HS-27A (cell line): ENCODE measurements at places on chromosomes 4 and X.
A peak's percentile ranks its signal among the peaks of the same experiment; 100 is the strongest.

- DNase-seq = no peak
These were observed 49.2 kb downstream of the EDNRA start for GRCh38 chr4:147530134-147530533.

DNA sequence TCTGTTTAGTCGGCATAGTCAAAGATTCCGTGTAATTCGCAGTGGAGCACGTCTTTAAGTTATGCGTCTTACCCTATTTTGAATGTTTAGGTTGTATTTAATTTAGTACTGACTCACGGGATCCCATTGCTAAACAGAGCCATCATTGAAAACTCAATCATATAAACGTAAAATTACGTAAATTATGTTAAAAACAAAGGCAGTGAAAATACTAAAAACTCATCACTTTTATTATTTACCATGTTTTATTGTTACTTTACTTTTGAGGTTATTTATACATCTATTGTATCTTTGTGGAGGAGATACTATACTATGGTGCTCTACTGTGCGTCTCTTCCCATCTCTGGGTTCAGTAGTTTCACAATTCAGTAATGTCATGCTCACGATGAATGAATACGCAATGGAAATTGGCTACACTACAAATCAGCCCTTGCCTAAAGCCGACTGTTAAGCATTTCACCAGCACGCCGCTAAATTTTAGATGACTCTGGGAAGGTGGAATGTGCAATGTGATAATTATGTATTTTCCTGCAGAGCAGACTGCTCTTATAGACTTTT lies 944 bp downstream of the FUNDC2 start:
- DNase-seq = no peak

DNA sequence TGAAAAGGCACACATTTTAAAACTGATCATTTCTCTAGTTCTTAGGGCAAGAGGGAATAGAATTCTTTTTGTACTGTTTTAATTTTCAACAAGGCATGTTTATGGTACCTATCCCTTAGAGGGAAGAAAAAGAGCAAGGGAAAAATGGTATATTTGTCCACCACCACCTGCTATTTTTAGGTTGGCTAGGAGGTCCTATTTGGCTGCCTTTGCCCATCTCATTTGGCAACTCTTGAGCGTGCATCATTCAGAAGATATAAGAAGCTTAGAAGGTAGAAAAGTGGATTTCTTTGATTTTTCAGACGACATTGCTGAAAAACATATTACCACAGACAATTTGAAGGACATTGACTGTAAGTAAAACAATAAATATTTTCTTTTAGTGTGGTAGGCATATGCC lies 69.0 kb downstream of the DCK start:
- DNase-seq = no peak

DNA sequence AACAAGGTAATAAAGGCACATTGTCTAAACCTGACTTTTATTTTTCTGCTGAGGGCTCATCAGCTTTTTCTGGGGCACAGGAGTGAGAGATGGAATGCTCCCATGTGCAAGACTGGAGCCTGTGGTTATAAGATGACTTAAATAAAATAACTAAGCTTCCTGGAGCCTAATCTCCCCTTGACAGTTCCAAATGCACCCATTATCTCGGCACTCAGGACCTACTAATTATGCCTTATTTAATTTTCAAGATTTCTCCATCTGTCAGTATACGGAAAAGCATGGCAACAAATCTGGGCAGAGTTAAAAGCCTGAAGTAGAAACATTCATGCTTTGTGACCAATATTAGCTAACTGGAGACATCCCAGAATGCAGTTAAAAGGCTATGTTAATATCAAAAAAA lies 416.7 kb upstream of the TEX13C start:
- DNase-seq = no peak

DNA sequence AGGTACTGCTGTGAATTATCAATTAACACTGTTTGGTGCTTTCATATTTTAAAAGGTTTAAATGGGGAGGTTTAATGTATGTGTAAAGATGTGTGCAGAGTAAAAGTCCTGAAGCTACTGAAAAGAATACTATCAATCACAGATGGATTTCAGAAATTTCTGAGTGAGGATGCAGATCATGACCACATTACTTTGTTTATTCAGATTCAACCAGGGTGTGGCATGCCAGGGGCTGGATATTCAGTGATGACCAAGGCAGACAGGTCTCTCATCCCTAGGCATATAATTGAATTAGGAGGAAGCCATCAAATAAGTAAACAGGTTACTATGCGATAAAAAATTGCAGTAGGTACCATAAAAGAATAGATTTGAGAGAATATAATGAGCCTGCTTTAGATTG lies 28.0 kb upstream of the ANKRD50 start:
- DNase-seq = no peak

GRCh38 chrX:148513661-148514060 lies 13.2 kb downstream of the AFF2 start:
- no peak for DNase-seq

DNA sequence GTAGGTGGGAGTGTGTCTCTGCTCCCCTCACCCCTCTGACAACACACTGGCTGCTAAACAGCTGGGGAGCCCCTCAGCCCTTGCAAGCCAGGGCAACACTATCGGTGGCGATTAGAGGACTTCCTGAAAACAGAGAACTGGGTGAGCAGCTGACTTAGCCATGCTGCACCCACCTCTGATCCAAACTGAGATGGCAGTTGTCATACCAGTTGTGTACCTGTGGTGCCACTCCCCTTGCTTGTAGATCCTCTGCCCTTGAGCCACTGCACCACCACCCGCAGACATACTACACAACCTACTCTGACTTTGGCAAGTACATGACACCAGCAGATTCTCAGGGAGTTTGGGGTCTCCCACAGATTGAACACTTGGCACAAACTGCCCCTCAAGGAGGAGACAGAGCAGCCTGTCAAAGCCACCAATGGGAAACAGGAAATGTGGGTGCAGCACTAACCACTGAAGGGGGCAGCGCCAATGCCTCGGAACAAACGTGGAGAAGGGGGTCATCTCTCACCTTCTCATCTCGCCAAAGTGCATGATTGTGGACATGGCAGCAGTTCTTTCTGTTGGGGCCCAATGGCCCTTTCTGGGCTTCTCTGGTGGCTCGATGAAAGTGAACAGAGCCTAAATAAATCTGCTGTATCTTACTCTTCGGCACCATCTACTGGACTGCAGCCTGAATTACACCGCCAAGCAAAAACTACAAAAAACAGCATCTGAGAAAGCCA lies 119.8 kb downstream of the NEK1 start:
- DNase-seq = peak; percentile 11

DNA sequence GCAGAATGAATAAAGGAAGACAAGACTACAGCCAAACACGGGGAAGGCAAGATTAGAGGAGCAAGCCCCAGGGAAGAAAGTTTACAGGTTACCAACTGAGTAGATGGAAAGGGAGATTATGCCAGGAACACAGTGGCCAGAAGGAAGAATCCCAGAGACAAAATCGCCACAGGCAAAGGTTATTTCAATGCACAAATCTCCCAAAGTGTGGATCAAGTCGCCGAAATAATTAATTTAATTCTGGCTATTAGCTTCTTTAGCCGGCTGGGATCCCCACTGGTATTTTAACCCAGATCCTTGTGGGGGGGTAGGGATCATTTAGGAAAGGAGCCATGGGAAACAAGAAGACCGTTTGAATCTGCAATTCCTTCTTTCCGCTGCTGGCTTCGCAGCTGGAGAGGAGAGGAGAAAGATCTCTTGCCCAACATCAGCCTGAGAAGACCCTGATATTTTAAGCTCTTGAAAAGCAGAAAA lies 171.0 kb downstream of the DHX15 start:
- DNase-seq = no peak

DNA sequence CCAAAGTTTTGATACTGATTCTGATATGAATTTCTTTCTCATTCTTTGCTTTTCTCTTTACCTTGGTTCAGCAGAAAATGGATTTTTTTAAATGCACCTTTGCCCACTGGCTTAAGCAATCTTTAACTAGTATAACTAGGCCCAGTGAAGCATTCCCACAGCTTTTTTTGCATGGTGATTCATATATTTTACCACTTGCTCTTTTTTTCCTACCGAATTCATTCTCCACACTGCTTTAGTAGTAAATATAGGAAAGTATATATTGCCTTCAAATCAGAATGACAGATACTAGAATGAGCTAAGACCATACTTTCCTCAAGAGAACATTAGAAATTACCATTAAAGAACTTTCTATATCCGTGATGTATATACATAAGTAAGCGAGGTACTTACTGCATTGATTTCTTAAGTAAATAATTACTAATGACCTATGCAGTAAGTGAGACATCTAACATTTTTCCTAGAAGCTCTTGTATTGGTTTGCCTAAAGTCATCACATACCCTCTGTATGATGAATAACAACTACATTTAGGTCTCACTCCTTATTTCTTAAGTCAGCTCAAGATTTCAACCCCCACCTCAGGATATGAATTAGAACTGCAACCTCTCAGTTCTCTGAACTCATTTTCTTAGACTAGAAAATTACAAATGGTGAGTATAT lies 44.2 kb downstream of the SLC4A4 start:
- no peak for DNase-seq

- no peak for DNase-seq
These were observed 49.1 kb downstream of the GPRIN3 start for GRCh38 chr4:89258506-89258905.

DNA sequence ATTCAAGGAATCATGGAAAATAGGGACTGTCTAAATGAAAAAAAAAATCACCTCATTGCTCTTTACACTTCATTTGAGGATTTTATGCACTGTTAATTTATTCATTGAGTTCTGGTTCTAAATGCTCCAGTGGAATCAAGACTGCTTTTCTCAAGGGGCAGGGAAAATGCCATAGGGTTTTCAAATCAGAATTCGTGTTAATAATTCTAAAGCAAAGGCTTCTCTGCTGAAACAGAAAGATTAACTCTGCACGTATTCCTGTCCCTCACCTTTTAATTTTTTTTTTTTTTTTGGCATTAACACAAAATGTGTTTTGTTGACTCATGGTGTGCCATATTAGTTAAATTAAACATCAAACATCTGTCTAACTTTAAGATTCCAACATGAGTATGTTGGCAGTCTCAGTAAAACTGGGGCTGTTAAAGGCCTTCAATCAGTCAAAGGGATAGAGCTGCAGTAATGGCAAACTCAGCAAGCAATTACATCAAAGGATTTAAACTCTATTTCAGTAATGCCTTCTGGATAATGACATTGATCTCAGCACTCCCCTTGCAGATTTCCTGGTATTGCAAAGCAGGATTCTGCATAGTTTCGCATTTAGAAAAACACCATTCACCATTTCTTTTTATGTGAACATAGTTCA lies 878.1 kb downstream of the RAPGEF2 start:
- no peak for DNase-seq

GRCh38 chr4:173731257-173731656 lies 201.2 kb upstream of the HAND2 start:
- no peak for DNase-seq

DNA sequence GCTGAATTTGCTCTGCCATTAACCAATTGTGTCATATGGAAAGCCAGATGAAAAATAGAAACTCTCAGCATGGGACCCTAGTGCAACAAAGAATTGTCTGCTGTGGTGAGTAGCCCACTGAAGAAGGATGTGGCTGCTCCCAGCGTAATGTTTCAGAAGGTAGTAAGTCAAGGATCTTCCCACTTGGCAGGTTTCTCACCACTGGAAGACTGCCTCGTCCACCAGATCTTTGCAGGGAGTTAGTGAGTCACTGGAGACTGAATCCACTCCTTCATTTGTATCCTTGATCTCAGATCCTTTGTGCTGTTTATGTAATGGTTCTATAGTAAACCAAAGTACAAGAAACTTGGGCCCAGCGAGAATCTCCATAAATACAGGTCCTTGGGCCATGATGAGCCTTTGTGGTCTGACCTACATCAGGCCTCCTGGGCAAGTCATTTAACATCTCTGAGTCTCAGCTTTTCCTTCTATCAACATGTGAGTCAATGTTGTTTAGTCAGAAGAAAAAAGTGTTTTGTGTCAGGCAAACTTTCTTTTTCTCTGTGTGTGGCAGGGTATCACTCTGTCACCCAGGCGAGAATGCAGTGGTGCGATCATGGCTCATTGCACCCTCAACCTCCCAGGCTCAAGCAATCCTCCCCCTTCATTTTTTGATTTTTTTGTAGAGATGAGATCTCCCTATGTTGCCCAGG lies 78.0 kb upstream of the CCDC160 start:
- DNase-seq = no peak

- no peak for DNase-seq
These were observed 51.5 kb upstream of the PRPS1 start for GRCh38 chrX:107576841-107577240.

GRCh38 chr4:24319387-24319786 lies 265.0 kb downstream of the DHX15 start:
- no peak for DNase-seq

DNA sequence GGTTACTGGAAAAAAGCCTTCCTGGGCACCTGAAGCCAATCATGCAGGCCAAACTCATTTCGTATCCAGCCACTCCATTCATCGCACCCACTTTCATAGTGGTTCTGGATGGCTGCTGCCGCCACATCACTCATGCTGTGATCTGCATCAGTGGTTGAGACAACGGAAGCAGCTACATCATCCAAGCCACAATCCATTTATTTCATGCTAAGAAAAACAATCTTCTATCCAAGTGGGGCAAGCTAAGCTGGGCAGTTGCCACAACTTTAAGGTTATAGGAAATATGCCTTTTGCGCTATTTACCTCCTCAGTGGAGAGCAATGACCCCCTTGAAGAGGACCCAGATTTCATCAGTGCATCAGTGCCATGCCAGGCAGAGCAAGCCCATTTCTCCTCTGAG lies 124.6 kb downstream of the GRIA3 start:
- no peak for DNase-seq

DNA sequence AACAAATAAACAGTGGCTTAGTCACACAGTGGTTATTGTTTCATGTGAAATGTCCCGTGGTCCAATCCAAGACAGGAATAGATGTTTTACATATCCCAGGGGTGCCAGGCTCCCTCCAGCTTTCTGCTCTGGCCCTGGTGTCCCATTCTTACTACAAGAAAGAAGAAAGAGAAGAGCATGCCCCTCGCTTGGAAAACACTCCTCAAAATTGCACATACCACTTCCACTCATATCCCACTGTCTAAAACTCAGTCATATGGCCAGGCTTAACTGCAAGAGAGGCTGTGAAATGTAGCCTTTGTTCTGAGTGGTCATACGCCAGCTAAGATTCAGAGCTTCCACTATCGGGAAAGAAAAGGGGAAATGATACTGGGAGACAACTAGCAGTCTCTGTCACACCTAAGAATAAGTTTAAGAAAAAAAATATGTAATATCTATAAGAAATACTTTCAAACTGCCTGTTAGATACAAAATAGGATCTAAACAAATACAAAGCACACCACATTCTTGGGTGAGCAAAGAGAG lies 306.8 kb upstream of the FAM241A start:
- no peak for DNase-seq

DNA sequence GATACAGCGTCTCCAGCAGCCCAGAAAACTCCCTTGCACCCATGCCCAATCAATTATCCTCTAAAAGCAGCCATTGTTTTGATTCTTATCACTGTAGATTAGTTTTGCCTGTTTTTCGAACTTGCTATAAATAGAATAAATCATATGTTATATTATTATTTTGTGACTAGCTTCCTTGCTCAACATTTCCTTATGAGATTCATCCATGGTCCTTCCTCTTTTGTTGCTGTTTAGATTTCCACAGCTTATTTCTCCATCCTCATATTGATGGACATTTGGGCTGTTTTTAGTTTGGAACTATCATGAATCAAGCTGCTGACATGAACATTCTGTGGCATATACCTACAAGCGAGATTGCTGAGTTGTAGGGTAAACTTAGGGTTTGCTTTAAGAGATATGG lies 595.3 kb downstream of the BCOR start:
- no peak for DNase-seq

GRCh38 chr4:100721077-100721476 lies 203.3 kb upstream of the EMCN start:
- DNase-seq = no peak

GRCh38 chrX:139554991-139555675 lies 24.6 kb downstream of the F9 start:
- no peak for DNase-seq

- DNase-seq = no peak
These were observed 72.0 kb upstream of the TSPAN7 start for GRCh38 chrX:38489341-38489740.
